Left renal pelvis (tissue), 4 donors: ENCODE measurements at places on chromosomes 12 and 14.
A peak's percentile ranks its signal among the peaks of the same experiment; 100 is the strongest.

GRCh38 chr12:19483727-19484126 is 44.4 kb downstream of the AEBP2 start:
- no peak for DNase-seq

DNA sequence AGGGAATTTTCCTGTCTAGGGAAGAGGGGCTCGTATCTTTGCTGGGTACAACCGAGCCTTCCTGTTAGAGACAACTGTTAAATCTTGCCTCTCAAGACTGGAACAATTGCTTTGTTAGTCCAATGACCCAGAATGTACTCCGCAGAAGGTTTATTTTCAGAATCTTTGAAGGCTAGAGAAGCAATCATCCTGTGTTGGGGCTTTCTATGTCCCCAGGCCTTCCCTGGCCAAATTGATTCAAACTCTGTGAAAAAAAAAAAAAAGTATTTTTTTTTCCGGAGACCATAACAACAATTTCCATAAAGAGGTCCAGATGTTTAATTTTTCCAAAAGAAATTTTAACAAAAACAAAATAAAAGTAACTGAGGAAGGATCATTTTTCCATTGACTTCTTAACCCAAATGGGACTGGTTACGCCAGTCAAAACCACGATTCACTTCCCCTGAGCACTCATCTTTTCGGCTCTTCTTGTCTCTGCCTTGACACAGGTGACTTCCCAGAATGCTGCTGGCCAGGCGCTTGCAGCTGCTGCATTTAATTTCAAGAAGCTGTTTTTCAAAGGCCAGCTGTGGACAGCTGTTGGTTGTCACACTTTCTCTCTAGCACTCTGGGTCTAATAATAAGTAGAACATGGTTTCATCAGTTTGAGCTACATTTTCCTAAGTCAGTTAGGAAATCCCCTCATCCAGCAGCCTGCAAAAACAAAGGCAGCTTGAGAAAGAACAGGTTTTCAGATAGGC is 81.6 kb upstream of the MANSC4 start:
- DNase-seq, result peak; percentile 69

GRCh38 chr12:6778574-6779550 is 6.5 kb downstream of the LAG3 start:
- DNase-seq, result peak; percentile 89

DNA sequence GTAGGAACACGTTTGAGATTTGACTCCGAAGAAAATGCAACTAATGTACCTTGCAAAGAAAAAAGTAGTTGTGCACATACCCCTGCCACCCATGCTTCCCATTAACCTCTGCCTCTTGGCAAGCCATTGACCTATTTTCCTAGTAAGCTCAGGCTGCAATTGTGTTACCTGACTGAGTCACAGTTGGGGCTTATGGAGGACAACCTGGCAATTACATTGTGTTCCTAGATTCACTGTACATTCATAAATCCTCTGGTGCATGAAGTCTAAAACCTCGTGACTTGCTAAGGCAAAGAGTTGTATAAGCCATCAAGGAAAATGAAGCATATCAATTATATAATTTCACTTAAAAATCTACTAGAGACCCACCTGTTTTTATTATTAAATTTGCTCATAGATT is 62.0 kb upstream of the DUSP6 start:
- no peak for DNase-seq

GRCh38 chr12:46556105-46556559 is 183.6 kb upstream of the SLC38A2 start:
- DNase-seq, result no peak

- no peak for DNase-seq
Measured at GRCh38 chr12:1890810-1891209, 27.6 kb downstream of the CACNA2D4 start.

GRCh38 chr14:100580316-100581227 is 6.6 kb downstream of the BEGAIN start:
- no peak for DNase-seq

- DNase-seq, result no peak
Measured at GRCh38 chr14:24839617-24840203, 205.7 kb upstream of the GZMB start.

DNA sequence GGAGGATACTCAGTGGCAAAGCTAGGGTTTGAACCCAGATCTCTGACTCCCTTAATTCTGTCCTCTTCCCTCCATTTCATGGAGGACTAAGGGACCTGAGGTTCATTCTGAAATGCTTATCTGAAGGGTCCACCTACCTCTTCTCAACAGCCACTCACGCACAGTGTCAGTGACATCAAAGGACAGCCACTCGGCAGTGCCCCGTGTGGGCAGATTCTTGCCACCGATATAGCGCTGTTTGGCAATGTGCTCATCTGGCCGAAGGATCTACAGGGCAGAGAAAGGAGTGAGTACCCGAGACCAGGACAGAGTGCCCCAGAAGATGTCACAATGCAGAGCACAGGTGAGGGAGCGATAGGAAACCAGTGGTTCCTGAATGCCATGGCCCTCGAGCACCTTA is 10.8 kb downstream of the TGFB3 start:
- no peak for DNase-seq

DNA sequence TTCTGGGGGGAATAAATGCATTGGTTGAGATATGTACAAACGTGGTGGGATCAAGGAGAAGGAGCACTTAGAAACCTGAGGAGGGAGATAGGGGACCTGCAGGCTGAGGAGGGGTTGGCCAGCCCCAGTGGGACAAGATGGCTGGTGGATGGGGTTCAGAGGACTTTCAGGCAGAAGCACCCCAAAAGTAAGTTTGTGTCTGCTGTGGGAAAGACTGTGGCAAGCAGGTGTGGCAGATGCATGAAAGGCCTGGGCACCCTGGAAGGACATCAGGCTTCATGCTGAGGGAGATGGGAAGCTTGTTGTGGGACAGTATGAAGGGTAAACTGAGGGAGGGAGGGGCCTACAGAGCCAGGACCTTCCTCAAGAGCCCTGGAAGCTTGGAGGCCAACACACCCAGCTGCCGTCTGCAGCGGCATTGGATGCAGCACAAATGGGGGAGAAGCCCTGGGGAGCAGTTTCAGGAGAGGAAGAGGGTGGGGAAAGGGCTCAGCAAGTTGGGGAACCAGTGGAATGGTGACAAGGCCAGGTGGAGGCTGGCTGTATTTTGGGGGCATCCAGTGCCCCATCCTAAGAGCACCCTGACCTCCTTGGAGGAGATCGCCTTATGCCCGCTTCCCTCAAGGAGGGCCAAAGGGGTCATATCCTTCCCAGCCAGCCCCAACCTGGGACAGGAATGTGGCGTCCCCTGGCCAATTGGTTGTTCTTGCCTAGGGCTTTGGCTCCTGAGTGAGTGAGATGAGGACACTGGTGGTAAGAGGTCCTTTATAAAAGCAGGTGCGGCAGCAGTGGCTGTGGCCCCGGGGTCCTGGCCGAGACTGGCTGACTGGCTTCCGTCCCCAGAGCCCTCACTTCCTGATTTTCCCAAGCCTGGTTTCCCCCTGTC is 20.7 kb downstream of the NFKBIA start:
- DNase-seq, result no peak

DNA sequence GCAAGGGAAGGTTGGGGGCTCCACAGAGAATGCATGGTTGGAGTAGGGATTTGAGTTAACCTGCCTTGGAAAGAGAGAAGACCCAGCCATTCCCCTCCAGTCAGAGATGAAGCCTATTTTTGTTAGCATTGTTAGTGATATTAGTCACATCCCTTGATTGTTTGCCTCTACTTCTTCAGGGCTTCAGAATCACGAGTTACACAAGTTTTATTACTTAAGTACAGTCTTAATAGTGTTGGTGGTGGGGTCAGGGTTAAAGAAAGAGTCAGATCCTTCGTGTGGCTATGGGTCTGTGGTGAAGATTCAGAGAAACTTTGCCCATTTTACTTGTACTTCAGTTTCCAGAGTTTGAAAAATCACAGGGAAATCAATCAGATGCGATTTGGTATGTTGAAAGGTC is 363.1 kb downstream of the LRIG3 start:
- no peak for DNase-seq

DNA sequence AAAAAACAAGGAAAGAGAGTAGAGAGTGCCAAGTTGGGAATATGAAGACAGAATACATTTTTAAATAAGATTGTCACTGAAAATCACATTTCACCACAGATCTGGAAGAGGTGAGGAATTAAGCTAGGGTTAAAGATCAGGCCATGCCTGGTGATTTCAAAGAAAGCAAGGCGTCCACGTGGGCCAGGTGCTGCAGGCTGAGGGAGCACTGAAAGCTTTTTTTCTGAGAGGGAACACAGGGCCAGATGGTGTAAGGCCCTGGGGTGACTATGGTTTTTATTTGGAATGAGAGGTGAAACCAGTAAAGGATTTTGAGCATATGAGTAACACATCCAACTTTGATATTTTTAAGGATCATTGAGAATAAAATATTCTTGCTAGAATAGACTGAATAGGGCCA is 20.9 kb downstream of the SYT1 start:
- DNase-seq, result no peak

DNA sequence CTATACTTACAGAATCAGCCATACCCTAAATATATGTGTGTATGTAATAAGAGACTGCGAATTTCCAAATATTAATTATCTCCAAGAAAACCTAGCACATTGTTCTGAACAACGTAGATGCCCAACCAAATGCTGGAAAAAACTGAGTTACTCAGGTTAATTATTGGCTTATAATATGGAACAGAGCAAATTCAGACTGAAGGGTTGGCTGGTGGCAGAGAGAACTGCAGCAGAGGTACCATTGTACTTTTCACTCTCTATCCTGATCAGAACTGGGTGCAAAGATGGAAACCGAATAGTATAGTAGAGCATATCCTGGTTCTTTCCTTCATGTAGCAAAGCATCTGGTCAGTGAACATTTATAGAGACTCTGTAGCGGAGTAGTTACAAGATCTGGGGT is 185.7 kb downstream of the SLC2A13 start:
- DNase-seq, result no peak

DNA sequence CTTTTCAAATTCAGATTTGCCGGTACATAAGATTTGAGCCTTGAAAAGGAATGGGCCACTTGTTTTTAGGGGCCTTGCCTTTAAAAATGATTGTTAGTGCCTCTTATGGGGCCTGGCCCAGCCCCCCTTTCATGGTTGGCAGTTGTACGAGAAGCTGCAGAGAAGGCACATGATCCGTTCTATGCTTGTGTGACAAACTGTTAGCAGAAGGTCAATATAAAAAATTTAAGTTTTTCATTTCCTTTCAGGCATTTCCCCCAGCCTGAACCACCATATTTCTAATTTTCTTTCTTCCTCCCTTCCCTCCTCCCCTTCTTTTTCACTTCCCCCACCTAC is 119.1 kb downstream of the PLXNC1 start:
- no peak for DNase-seq

DNA sequence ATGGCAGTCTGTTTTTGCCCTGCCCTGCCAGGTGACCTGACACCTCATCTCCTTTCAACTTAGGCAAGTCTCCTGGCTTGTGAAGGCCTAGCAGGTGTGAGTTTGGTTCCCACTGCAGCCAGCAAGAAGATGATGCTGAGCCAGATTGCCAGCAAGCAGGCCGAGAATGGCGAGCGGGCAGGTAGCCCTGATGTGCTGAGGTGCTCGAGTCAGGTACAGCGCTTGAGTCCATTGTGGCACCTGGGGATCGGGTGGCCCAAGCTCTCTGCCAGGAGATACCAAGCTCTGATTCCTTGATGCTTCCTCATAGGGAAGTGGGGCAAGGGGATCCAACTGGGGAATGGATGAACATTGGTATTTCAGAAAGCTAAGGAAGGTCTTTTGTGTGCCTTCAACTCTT is 4.1 kb upstream of the CSAD start:
- DNase-seq, result no peak

DNA sequence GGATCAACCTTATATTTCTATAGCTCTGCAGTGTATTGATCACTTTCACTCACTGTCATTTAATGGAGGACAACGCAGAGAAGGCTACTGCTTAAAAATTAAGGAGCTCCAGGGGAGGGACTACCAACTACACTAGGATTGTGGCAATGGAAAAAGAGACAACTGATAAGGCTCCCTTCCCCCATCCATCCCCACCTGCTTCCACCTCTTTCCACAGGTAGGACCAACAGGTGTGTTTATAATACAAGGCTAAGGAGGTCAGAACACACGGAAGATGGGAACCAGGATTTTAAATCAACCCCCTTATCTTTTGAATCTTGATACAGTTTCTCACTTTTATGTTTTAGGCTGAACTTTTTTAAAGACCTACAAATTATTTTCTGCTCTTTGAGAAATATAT is 90.8 kb downstream of the STAB2 start:
- no peak for DNase-seq

DNA sequence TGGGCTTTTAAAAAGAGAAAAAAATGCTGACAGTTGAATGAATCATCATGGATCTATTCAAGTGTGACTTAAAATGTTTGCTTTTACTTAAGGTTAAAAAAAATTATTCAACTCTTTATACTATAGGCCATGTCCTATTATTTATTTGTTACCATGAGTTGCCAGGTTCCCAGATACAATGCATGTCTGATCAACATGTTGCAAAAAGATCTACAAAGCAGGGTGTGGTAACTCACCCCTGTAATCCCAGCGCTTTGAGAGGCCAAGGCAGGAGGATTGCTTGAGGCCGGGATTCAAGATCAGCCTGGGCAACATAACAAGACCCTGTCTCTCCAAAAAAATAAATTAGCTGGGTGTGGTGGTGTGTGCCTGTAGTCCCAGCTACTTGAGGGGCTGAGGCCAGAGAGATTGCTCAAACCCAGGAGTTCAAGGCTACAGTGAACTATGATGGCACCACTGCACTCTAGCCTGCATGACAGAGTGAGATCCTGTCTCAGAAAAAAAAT is 460.8 kb downstream of the BCAT1 start:
- no peak for DNase-seq

- no peak for DNase-seq
Measured at GRCh38 chr14:96681829-96682228, 115.4 kb upstream of the VRK1 start.

- no peak for DNase-seq
Measured at GRCh38 chr12:16458521-16459078, 111.2 kb downstream of the MGST1 start.

- DNase-seq, result no peak
Measured at GRCh38 chr12:109387425-109388166, 39.9 kb downstream of the MYO1H start.

DNA sequence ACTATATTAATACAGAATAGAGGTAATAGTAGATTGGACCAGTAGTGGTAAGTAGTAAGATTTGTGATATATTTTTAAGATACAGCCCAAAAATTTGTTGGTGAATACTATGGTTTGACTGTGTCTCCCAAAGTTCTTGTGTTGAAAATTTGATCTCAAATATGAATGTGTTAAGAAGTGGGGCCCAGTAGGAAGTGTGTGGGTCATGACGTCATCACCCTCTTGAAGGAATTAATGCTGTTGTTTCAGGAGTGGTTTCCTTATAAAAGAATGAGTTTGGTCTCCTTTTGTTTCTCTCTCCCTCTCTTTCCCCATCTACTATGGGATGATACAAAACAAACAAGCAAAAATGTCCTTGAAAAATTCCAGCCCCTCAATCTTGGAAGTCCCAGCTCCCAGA is 16.3 kb downstream of the LUM start:
- DNase-seq, result no peak
